ENCODE measurements at places on chromosomes 5 and 9.
A peak's percentile ranks its signal among the peaks of the same experiment; 100 is the strongest.

DNA sequence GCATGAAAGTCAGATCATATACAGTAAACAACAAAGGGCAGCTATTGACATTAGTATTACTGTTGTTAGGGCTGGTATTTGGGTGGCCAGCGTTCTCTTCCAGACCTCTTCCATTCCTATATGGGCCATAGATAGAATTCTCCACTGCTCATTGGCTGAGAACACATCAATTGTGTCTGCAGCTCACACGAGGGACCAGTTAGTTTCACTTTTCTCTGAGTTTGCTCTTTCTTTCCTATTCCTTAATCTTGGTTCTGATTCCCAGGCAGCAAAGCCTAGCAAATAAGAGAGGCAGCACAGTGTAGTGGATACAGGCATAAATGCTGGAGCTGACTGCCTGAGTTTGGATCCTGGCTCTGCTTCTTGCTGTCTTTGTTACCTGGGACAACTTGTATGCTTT is 476.4 kb downstream of the SPOCK1 start:
- no peak for DNase-seq

DNA sequence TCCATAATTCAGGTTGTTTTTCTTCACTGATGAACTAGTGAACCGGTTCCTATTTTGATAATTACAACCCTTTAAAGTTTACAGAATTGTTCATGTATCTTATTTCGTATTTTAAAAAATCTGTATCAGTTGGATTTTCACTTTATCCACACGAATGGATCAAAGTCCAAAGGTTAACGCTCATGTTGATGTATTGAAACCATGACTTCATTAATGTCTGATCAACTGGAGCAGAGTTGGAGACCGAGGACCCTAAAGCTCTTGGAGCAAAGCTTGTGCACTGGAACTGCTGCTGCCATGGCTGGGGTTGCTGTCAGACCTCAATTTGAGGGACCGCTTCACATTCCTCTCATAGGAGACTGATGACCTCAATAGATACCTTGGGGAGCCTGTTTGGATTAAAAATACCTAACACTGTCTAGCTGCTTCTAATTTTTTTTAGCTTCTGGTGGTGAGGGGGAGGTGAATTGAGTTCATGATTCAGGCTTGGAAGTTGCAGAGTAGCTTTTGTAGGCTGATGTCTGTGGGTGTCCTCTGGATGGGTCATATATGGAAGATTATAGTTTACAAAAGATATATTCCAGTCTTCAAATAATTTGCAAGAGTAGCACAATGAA is 45.1 kb downstream of the KIAA1958 start:
- no peak for DNase-seq

GRCh38 chr5:172437445-172438318 is 16.6 kb downstream of the SH3PXD2B start:
- DNase-seq, result no peak

DNA sequence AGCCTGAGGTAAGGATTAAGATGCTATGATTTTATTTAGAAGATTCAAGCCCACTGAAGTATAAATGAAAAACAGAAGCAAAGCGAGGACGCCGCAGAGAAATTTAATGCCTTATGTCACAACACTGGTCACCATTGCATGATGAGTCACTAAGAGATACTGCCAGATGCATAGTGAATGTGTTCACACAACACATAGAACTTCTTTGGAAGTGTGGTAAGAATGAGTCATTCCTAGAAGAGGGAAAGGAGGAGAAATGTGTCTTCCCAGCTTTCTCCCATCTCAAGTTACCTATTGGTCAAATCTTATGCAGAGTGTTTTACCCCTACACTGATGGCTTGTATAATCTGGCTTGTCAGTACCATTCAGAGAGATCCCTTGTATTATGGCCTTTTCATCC is 465.3 kb upstream of the ARRDC3 start:
- no peak for DNase-seq

DNA sequence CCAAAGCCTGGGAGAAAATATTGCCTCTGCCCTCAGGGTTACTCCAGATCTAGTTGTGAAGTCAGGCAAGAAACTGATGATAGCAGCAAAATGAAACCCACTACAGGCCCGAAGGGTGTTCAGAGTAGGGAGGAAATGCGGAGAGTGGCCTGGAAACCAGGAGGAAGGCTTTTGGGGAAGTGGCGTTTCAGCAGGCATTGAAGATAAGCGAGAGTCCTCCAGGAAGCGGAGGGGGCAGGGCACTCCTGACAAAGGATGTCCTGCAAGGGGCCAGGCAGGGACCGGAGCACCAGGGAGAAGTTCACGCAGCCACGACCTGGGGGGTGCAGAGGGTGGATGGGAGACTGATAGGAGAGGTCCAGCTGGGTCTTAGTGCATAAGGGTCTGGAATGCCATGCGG is 7.8 kb upstream of the FOXI1 start:
- no peak for DNase-seq

- DNase-seq, result no peak
Measured at GRCh38 chr5:10310066-10310779, 2.5 kb upstream of the CMBL start.

DNA sequence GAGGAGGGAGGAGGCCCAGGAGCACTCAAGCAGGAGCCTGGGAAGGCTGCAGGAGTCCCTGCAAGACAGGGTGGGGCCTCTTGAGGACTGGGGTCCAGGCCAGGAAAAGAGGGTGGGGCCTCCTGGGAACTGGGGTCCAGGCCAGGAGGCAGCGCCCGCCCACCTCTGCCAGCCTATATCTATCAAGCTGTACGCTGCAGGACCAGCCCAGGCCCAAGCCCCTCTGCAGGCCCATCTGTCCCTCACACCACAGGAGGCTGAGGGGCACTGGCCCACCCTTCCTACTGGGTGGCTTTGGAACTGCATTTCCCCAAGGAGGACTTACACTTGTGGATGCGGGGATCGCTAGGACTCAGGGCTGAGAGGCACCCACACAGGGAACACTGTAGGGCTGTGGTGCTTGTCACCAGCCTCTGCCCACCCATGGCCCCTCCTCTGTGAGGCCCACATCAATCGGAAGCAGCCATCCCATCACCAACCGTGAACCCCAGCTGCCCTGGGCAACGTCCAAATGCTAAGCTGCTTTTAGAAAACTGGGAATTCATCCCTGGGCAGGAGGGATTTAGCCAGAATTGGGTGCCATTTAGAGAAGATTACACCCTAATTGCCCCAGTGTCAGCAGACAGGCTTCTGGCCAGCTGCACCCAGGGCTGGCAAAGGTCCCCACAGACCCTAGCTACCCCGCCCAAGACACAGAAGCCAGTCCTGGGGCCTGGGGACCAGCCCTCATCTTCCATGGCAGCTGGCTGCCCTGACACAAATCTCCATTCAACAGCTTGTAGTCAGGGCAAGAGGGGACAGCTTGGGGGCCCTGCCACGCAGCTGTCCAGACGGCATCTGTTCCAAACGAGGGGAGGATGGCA is 15.3 kb downstream of the BICD2 start:
- DNase-seq, result no peak

DNA sequence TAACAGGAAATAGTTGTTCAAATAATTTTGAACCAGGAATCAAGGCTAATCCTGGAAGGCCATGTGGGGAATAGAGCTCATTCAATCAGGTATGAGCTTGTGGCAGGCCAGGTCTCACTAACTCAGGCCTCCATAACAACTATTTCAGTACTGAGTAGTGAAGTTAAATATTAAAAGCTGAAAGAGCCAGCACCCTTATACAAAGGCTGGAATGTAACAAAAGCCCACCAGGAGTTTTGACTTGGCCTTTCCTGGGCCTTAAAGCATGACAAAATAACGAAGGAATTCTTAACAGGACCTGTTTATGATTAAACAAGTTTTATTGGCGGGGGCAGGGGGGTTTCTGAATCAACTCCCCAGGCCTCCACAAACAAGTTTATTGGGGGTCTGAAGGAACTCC is 1146.7 kb downstream of the CDH9 start:
- no peak for DNase-seq

GRCh38 chr9:121859646-121860045 is 208.2 kb downstream of the DAB2IP start:
- no peak for DNase-seq

GRCh38 chr9:73579823-73580222 is 428.2 kb downstream of the ANXA1 start:
- no peak for DNase-seq

GRCh38 chr5:761059-761771 is 23.3 kb downstream of the ZDHHC11B start:
- DNase-seq, result no peak

GRCh38 chr5:130272837-130273236 is 368.6 kb downstream of the CHSY3 start:
- DNase-seq, result no peak

- DNase-seq, result no peak
Measured at GRCh38 chr9:91824151-91824550, 125.9 kb downstream of the ROR2 start.

- DNase-seq, result no peak
Measured at GRCh38 chr9:26567976-26568375, 324.6 kb downstream of the CAAP1 start.

DNA sequence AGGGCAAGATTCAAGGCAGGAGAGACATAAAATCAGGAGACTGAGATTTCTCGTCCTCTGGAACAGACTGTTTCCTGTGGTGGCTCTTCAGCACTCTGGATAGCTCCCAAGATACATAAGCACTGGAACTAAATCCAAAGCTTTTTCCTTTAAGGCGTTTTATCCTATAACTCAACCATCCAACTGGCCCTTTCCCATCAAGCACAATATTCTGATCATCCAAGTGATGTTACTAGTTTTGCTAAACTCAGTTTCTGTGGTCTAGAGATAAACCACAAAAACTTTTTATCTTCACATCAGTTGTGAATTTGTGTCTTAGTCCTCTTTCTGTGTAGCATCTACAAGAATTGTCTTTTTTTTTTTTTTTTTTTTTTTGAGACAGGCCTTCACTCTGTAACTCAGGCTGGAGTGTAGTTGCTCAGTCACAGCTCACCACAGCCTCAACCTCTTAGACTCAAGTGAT is 299.4 kb downstream of the COX7C start:
- peak; percentile 5 for DNase-seq

DNA sequence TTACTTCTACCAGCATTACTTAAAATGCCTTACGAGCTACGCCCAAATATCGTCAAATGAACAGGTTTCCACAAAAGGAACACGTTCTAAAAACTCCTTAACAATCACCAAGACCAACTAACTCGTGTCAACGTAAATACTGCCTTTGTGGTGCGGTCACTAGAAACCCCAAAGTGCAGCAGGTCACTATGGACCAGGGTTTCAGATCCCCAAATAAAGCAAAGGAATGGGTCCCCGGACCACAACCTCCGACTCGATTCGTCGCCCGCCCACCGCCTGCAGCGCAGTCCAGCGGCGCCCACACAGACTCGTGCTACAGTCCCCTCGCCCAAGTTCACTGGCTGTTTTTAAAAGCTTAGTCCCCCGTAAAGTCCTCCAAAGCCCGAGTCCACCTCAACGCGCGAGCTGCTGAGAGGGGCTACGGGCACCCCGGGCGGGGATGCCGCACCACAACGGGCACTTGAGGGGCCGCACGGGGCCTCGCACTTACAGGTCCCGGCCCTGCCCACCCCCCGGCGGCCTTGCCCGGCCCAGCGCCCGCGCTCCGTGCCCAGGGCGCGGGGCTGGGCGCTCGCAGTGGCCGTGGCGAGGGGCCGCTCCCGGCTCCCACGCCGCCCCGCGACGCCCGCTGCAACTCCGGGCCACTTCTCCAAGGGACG is 1.1 kb downstream of the NFIB start:
- peak; percentile 54 for DNase-seq

- DNase-seq, result no peak
Measured at GRCh38 chr5:160452795-160453194, 31.1 kb downstream of the PTTG1 start.

- no peak for DNase-seq
Measured at GRCh38 chr9:126681336-126681735, 67.6 kb downstream of the LMX1B start.
